ENCODE measurements at places on chromosomes 5 and 9.

DNA sequence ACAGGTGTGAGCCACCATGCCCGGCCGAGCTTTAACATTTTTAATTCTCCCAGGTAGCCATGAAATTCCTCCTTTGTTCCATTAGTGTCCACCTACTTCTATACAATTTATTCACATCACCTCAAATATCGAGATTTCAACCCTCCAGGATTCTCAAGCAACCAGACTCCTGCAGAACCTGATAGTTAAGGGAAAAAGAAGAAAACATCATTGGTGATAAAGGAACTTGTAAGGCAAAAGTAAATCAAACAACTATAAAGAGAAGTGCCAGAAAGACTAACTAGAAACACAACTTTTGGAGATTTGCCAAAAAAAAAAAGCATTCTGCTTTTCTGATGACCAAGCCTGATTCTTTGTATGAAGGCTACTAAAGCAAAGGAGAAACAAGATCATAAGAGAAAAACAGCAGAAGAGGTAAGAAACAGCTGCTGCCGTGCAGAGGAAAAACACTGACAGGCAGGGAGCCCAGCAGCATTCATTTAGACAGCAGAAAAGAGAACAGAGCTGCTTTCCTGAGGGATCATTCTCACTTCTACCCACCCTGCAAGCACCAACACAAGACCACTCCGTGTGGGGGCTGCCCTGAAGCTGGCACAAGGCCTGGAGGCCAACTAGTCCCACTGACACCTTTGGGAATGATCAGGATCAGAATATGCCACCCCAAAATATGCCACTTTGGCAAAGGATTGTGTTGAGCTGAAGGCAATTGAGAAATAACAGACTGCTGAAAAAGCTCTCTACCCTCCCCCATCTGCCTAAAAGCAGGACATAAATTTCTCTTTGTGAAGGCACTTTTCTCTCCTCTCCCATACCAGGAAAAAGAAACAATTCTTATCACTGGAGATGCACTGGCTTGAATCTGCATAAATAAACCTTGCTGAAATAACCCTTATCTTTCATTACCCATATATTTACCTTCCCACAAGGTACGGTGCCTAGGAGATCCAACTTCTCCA, 75.1 kb downstream of the ALDH7A1 start:
- no peak for DNase-seq

DNA sequence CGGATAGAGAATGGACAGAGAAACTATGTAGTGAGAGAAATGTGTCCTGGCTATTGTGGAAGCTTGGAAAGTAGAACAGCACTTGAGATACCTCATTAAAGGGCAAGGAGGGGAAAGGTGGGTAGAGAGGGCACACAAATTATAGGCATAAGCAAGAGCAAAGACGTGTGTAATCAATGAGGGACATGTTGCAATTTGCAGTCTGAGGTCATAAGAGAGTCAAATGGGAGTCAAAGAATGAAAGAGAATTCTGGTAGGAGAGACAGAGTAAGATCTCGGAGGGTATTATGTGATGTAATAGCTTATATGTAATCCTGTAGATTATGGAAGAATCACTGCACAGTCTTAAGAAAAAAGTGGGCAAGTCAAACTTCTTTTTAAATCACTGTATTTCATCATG, 312.0 kb upstream of the RGMB start:
- DNase-seq = no peak

DNA sequence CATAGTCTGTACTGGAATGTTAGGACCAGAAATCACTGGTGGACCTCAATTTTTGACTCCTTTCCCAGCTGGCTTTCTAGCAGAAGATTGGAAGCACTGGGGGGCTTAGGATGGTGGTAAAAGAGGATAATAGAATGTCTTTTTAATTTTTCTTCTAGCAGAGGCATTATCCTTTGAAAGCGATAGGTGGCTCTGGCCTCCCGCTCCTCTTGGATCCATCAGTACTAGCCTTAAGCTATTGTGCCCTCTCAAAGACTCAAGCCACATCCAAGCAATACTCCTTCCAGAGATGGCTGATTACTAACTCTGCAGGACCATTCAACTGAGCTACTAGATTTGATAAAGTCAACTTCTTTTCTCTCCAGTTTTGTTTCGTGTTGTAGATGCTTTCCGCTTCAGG, 610.6 kb downstream of the CDH12 start:
- no peak for DNase-seq

- no peak for DNase-seq
These were observed 306.6 kb upstream of the KIF2A start for GRCh38 chr5:61999371-61999770.

DNA sequence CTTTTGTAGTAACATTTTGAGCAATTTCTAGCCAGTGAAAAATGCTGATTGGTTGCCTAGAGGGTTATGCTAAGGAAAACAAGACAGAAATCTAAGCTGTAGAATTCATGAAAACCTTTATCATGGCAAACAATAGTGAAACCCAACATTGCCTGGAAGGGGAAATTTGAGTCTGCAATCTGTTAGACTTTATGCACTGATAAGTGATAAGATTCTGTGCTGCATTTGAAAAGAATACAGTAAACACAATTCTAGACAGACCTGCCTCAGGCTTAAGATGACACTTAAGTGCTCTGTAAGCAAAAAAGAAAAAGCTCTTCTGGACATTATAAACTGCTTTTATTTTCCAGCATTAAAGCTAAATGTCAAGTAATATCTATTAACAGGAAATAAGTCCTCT, 519.3 kb downstream of the ISL1 start:
- DNase-seq = no peak

DNA sequence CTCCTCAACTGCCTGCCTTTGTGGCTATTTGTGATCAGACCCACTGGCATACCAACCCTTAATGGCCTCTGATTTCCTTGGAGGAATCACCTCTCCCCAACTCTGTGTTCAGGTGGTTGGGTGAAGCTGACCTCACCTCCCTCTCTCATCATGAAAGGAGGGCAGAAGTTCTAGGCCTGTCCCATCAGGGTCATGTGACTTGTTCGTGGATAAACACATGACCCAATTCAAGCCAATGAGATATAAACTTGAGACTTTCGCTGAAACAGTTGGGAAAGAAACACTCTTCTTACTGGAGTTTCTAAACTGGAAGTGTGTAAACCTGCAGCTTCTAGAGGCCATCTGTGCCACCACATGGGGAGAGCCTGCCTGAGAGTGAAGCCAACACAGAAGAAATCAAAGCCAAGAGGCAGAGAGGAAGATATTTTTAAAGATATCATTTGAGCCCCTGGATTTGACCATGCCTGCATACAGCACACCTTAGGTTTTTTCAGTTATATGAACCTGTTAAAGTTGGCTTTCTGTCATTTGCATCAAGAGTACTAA, 5.8 kb downstream of the GABBR2 start:
- DNase-seq = no peak

- DNase-seq = no peak
These were observed 77.5 kb downstream of the ARRDC3 start for GRCh38 chr5:91305640-91306039.

DNA sequence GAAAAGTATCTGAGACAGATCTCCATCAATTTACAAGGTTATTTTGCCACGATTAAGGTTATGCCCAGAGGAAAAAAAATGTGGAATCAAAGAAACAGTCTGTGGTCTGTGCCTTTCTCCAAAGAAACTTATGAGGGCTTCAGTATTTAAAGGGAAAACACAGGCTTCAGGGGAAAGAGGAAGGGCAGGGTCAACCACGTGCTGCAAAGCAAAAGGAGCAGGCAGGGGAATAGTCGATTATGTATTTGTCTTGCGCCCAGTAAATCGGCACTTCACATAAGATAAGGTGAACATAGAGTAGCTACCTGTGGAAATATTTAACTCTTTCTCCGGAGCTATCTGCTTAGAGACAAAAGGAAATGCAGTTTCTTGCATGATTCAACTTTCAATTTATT, 343.7 kb downstream of the RAB3C start:
- no peak for DNase-seq

- no peak for DNase-seq
These were observed 346.4 kb downstream of the EBF1 start for GRCh38 chr5:158753354-158753753.

- DNase-seq = no peak
These were observed 1018.0 kb downstream of the CDH18 start for GRCh38 chr5:18970000-18970399.

- DNase-seq = no peak
These were observed 59.8 kb upstream of the NTRK2 start for GRCh38 chr9:84609779-84610178.

- DNase-seq = no peak
These were observed 65.1 kb downstream of the GRIA1 start for GRCh38 chr5:153555420-153556114.

DNA sequence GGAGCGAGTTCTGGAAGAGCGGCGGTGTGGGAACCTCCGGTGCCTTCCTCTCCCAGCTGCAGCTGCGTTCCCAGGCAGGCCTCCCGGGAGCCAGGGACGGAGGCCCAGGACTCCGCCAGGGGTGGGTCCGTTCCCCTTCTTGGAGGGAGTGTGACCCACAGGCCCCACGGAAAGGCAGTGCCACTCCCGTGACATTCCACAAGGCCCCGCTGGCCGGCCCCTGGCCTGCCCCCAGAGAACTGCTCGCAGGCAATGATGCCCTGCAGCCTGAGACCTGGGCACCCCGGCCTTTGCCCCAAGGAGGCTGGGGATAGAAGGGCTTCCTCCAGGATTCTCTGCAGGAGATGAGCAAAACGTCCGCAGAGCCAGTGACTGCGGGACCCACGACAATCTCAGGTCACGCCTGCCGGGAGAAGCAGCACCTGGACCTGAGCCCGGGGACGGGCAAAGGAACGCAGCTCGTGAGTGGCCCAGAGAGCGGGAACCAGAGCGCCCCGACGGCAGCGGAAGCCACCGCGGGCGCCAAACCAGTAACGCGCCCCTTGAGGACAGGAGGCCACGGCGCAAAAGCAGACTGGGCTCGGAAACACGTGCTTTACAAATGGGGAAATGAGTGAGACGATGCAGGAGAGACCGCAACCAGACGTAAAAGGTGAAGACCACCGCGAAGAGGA, 9.3 kb downstream of the OBP2B start:
- no peak for DNase-seq

DNA sequence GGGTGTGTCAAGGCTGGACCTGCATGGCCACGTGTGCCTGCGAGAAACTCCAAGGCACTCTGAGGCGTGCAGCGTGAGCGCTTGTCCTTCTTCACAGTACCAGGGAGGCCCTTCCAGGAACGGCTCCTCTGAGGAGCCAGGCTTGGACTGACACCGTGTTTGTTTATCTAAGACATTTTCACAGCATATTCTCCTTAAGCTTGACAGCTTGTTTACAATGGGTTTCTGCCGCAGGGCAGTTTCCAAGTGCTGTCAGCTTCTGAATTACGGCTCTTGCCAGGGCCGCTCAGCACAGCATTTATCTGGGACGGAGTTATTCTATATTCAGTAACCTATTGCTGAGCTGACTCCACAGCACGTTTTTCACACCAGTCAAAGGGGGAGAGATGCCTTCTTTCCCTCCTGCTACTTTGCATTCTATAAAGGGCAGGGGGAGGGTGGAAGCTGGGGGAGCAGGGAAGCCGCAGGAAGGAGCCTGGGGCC, 98.4 kb downstream of the LMNB1 start:
- no peak for DNase-seq

- DNase-seq = no peak
These were observed 1.0 kb upstream of the NTMT1 start for GRCh38 chr9:129624947-129625346.

- no peak for DNase-seq
These were observed 1.5 kb upstream of the TOR1B start for GRCh38 chr9:129801504-129801903.

GRCh38 chr5:27868292-27868691, 829.9 kb upstream of the CDH9 start:
- DNase-seq = no peak

- DNase-seq = no peak
These were observed 22.7 kb downstream of the DNM1 start for GRCh38 chr9:128225770-128226411.

- no peak for DNase-seq
These were observed 9.0 kb upstream of the PHF2 start for GRCh38 chr9:93567271-93567959.

DNA sequence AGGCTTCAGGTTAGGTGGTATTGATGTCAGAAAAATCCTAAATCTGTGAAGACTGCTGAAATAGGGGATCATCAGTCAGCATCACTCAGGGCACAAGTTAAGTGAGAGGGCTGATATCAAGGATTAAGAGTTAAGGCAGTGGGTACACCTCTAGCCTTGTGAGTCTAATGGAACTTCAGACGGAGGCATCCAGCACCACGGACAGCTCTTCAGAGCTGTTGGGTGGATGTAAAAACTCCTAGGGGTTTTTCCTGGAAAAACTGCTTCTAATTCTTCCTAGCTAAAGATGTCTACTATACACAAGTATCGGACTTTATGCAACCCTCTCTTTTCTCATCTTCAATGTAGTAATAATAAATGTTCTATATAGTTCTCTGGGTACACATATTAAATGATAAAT, 165.9 kb downstream of the SH3GL2 start:
- no peak for DNase-seq

- no peak for DNase-seq
These were observed 118.7 kb downstream of the MED27 start for GRCh38 chr9:131960851-131961495.

DNA sequence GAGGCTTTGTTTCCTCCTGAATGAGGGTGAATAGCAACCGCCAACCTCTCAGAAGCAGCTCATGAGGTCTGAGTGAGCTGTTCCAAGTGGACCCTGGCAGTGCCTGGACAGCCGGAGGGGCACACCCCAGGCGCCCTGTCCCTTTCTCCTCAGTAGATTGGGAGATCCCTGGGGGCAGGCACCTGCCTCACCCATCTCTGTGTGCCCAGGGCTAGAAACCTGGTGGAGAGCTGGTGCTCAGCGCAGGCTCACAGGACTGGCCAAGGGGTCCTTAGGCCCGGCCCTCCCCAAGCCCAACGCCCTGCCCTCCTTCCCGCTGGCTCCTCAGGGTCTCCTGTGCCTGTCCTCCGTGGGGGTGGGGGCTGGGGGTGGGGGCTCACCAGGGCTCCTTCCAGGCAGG, 14.9 kb upstream of the MAPK9 start:
- no peak for DNase-seq

DNA sequence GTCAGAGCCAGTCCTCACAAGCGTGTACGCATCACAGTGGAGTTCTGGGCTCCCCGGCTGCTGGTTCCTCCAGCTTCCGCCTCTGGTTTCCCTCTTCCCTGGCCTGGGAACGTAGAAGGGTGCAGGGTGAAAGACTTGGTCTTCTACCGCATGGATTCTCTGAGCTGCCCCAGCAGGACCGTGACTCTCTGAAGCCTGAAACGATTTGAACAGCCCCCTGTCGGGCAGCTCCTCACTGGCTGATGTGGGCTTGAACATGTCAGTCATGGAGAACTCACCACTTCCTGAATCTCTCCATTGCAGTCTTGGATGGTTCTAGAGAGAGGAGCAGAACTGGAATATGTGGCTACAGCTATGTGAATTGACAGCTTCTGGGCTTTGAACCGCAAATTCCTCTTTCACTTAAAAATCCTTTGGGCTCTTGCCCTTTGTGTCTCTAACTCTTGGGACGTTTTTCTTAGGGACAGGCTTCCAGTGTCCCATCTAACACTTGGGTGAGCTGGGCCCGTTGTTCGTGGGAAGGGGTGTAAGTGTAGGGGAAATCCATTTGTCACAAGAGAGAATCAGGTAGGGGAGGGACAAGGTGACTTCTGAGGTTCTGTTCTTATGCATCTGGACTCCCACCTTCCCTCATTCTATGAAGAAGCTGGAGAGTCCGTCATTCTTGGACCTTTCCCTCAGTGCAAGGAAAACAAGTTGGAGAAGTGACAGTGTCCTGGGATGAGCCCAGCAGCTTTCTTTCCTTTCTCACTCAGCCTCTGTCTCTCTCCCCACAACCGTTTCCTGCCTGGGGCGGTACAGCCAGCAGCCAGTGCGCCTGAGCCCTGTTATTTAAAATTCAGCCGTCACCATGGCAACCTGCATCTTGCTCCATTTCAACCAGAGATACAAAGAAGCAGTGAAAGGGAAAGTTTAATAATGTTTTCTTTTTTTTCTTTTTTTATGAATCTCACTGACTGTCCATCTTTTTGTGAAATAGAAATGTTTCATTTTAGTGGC, 84.7 kb downstream of the PTTG1 start:
- DNase-seq = peak; percentile 62
